SW480 (cell line): ENCODE measurements at places on chromosomes 3 and 15.
A peak's percentile ranks its signal among the peaks of the same experiment; 100 is the strongest.

- DNase-seq = no peak
Observed at GRCh38 chr3:28935146-28935545, 345.7 kb upstream of the RBMS3 start.

DNA sequence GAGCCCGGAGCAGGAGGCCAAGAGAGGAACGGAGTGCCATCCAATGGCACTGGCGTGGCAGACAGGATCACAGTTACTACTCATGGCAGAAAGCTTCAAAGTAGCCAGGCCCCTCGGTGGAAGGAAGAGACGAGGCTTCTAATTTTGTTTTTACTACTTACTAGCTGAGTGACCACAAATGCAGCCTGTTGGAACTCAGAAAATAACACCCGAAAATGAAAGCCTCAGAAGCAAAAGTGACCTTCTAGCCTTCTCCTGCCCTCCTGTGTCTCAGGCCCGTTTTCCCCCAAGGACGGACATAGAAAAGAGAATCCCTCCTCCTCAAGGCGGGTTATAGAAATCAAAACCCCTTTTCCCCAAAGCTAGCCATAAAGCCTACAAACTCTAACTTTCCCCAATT, 9.9 kb upstream of the STRA6 start:
- no peak for DNase-seq

DNA sequence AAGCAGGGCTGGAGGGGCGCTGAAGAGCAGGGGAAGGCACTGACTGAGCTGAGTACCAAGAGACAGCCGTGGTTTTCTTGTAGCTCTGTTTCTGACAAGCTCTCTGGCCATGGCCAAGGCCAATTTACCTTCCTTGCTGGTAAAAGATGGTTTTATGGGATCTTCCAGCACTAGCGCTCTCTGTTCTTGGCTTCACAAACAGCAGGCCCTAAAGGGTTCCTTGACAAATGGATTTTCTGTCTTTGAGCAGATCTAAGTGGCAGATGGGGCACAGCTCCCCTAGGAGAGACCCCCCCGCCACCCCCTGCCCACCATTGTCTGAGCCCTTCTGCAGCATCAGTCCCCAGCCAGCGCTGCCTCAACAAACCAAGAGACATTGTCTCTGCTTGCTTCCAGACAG, 66.6 kb downstream of the GAP43 start:
- DNase-seq = no peak

DNA sequence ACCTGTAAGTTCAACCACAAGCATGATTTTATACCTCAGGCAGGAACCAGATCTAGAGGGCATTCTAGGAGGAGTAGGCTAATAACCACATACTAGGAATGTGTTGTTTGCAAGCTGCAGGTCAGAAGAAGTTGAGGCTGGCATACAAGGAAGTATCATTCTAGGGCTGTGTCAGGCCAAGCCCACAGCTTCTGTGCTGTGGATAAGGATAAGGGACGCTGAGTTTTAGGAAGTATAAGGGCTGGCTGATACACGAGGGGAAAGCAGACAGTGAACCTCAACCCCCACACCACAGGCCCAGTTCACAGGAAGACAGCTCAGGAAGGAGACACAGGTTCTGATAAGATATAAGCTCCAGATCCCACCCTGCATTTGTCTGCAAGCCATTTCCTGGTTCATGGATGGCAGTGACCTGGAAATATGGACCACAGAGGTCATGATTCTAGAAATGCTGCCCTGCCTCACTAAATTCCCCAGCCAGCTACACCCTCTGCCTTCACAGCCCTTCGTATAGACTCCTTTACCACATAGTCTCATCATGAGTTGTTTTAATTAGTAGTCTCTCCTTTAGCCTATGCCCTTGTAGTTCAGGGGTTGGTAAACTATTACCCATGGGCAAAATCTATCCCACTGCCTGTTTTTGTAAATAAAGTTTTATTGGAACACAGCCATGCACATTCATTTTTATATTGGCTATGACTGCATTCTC, 260.7 kb downstream of the OPA1 start:
- DNase-seq = peak; percentile 78

DNA sequence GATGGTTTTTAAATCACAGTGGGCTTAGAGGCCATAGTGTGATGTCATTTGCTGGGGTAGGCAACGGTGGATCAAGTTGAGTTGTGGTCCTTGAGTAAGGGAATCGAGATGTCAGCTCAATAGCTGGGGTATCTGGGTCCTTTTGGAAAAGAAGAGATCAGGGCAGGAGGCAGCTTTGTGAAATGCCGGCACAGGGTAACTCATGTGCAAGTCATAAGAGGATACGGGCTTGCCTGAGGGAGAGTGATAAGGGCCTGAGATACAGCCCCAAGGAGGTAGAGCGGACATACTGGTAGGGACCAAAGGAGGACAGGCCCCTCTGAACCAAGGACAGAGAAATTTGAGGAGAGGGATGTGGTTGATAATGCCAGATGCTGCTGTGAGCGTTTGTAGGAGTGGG, 4.2 kb upstream of the FAM131A start:
- DNase-seq = no peak

- DNase-seq = no peak
Observed at GRCh38 chr15:47503876-47504275, 213.4 kb upstream of the SEMA6D start.

GRCh38 chr3:143100451-143100850, 19.1 kb upstream of the CHST2 start:
- no peak for DNase-seq

GRCh38 chr3:5774337-5774736, 586.8 kb downstream of the EDEM1 start:
- DNase-seq = no peak

- DNase-seq = no peak
Observed at GRCh38 chr3:188125076-188125475, 28.9 kb upstream of the LPP start.

DNA sequence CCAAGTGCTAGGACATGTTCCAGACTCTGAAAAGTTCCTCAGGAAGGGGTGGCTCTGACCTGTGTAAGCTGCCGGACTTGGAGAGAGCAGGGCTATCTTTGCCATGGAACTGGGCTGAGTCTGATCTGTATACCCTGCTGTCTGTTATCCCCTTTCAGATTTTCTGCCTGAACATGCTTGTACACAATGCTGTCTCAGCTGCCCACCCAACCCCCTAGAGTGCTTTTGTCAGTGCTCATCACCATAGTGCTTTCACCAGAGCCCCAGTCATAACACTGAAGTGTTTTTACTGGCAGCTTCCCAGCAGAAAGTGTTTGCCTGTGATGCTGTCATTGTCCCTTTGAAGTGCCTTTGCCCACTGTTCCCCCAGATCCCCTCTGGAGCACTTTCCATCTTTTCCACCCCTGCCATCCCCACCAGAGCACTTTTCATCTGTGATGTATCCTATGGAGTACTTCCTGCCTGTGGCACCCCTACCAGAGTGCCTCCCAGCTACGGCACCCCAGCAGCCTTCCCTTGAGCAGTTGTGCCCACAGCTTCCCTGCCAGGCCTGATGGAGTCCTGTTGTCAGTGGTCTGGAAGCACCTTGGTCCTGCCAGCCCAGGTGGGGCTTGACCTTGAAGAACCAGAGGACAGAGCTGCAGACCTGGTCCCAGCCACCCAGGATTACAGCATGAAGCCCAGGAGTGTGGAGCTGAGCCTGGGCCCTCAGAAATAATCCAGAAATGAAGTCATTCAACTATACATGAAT, 397.7 kb downstream of the DIPK2A start:
- no peak for DNase-seq

GRCh38 chr3:16906682-16907081, 21.9 kb downstream of the PLCL2 start:
- peak; percentile 22 for DNase-seq

DNA sequence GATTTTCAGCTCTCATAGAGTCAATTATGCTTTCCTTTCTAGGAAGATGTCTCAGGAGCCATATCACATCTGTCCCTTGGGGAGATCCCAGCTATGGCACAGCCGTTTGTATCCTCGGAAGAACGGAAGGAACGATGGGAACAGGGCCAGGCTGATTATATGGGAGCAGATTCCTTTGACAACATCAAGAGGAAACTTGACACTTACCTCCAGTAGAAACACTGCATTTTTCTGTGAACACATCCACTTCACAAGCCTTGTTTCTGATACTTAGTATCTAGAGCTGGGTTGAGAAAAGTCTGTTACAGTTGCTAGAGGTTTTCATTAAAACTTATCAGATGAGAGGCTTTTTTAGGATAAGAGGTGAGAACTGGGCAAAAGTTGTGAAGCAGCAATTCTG, 35.4 kb downstream of the GYG1 start:
- no peak for DNase-seq

GRCh38 chr3:154598166-154598565, 168.2 kb upstream of the GPR149 start:
- no peak for DNase-seq

- DNase-seq = peak; percentile 36
Observed at GRCh38 chr3:23055733-23056376, 147.3 kb upstream of the UBE2E2 start.

GRCh38 chr3:158120330-158120729, 10.4 kb downstream of the RSRC1 start:
- DNase-seq = no peak

GRCh38 chr3:38354588-38355330, 8.2 kb downstream of the XYLB start:
- DNase-seq = no peak

DNA sequence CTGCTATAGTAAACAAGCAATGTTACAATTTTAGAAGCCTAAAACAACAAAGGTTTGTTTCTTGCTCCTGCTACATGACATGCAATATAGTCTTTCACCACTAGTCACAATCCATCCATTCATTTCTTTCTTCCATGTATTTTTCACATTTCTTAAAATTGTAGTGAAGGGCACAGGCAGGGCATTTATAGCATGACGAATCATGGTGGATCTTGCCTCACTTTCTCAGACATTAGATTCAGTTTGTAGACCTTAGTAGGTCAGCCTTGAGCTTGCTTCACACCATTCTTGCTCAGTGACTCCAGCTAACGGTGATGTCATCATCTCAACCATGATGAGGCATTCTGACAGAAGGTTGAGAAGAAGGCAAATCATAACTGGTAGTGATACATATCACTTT, 546.8 kb downstream of the TBL1XR1 start:
- no peak for DNase-seq

DNA sequence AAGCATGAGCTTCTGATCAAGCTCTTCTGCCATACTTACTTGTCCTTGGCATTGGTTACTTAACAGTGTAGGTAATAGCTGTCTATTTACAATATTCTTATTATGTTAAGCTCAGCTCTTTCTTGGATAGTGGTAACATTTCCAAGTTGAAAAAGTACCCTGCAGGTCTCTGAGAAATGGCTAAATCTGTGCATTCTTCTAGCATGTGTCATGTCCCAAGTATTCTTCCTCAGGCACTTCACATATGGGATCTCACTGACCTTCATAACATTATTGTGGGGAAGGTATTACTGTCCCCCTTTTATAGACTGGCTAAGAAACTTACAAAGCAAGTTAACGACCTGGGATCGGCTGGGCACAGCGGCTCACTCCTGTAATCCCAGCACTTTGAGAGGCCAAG, 236.1 kb downstream of the RORA start:
- no peak for DNase-seq

DNA sequence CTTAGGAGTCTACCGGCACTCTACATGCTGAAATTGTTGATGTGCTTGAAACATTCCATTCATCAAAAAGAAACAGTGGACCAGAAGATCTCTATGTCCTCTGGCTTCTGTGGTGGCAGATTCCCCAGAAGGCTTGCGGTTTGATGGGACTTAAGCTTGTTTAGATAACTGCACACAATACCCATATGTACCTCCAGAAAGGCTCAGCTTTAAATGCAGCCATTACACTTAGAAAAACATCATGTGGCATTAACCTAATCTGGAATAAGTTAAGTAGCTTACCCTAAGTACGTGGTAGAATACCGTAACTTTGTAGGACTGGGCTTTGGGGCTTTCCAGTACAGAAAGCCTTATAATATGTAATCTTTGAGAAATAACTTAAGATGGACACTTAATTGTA, 187.3 kb downstream of the RBMS3 start:
- DNase-seq = no peak

DNA sequence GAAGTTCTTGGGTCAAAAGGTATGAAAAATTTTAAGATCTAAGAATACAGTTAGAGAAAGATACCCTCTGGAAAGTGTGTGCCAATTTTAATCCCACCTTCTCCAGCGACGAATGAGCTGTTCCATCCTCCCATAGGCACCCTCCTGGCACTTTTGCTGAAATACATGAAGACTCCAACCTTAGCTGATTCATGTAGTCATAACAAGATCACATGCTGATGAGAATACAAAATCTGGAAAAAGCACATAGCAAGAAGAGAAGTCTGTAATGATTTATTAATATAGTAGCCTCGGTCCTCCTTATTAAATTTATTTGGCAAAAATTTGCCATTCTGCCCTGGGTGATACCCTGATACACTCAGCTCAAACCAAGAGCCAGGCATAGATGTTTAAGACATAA, 88.9 kb downstream of the CCR1 start:
- no peak for DNase-seq
